ENCODE measurements at places on chromosomes 7 and 10. TPM values are rescaled to one million over a fixed set of nuclear protein-coding genes. Genes with fewer than 3 reads are reported as not detected.

The LRRD1 gene
- total RNA-seq = not detected

The MYO1G gene
- 0.07 TPM for total RNA-seq

The NPY gene
- not detected for total RNA-seq

The FOXI2 gene
- not detected for total RNA-seq

The EBLN1 gene
- not detected for total RNA-seq

The CUBN gene
- 0.02 TPM for total RNA-seq

The C10orf105 gene
- not detected for total RNA-seq

The TLX1 gene
- not detected for total RNA-seq

The TRPV5 gene
- not detected for total RNA-seq

The GDF2 gene
- total RNA-seq = not detected

Measured in A549 treated with RU486 at 1 μM for 4 hours (cell line).